Fibroblast of gingiva (primary cell): ENCODE measurements at places on chromosomes 4 and X.

- DNase-seq = no peak
Measured at GRCh38 chrX:17431171-17431570, 56.2 kb downstream of the NHS start.

GRCh38 chr4:178309890-178310289, 867.7 kb upstream of the AGA start:
- no peak for DNase-seq

- no peak for DNase-seq
Measured at GRCh38 chr4:134753390-134753789, 551.8 kb upstream of the PABPC4L start.

DNA sequence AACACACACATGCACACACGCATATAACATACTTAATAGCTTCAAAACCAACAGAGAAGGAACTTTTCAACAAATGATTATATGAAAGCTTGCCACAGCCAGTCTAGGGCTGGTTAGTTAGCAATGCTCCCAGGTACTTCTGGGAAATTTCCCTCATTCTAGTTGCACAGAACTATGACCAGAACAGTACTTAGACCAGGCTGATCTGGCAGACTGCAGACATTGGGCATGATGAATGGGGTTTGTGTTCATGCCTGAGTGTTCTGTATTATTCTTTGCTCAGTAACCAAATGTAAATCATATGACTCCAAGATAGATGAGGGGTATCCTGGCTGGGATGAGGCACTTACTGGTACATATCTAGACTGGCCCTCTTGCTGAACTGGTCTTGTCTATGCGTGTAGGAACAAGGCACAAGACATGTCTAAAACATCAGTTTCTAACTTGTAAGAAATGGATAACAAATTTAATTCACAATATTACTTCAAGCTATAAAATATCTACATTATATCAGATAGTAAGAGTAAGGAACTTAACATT, 50.3 kb upstream of the GEMIN8 start:
- DNase-seq = no peak
